Endodermal cell (in vitro differentiated cells): ENCODE measurements at places on chromosomes 12 and 14.

DNA sequence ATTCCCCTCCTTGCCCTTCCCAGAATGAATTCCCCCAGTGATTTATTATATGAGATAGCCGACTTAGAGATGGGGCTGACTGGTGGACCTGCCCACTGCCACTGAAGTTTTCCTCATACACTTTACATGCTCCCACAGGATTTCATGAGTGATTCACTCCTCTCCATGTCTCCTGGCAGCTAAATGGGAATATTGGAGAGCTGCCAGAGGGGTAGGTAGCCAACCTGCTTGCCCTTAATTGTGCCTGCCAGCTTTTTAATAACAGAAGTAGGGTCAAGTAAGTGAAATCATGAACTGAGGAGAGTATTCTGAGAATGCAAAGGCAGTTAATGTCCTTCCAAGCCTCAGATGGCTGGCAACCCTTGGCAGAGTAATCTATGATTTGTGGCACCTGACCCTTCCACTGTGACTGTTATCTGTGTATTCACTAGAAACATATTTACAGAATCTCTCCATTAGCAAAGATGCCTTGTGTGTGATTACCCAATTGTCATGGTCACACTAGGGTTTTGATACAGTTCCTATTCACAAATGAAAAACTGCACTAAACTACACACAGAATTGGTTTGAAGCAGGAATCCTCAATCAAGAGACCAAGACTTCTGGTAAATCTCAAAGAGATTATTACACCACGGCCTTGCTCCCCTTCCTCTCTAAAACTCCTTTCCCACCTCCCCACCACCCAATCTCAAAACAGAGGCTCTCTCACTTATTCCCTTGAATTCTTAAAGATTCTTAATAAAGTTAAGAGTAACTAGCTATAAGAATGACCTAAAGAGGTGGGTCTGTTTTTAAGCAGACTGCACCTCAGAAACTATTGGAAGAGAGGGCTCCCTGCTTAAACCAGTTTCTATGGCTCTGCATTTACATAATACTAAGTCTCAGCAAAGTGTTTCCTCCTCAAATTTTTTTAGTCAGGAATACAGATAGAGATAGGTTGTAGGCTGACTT, 17.2 kb downstream of the NKX2-1 start:
- H3K27me3 ChIP-seq = peaks cover 100% of the 10 kb centered on the region
- H3K36me3 ChIP-seq = no peaks in the 10 kb centered on the region
- no peak overlapping the region for H3K4me3 ChIP-seq
- H3K4me1 ChIP-seq = peaks cover 2% of the 10 kb centered on the region
- DNase-seq = no peak

- H3K36me3 ChIP-seq = no peaks in the 10 kb centered on the region
- H3K4me3 ChIP-seq = no peak overlapping the region
- DNase-seq = no peak
- no peaks in the 10 kb centered on the region for H3K4me1 ChIP-seq
- no peaks in the 10 kb centered on the region for H3K27me3 ChIP-seq
- H3K27ac ChIP-seq = no peak overlapping the region
These were observed 37.3 kb upstream of the EML1 start for GRCh38 chr14:99755629-99756603.

GRCh38 chr14:33375786-33376185, 437.1 kb downstream of the NPAS3 start:
- H3K27me3 ChIP-seq = no peaks in the 10 kb centered on the region
- H3K36me3 ChIP-seq = no peaks in the 10 kb centered on the region
- no peak overlapping the region for H3K27ac ChIP-seq
- H3K4me1 ChIP-seq = no peaks in the 10 kb centered on the region
- no peak overlapping the region for H3K4me3 ChIP-seq
- no peak for DNase-seq

GRCh38 chr14:50311337-50311971, 575 bp downstream of the L2HGDH start:
- H3K36me3 ChIP-seq = peaks cover 9% of the 10 kb centered on the region
- H3K4me3 ChIP-seq = peak overlapping the region; percentile 94
- no peaks in the 10 kb centered on the region for H3K4me1 ChIP-seq
- no peak for DNase-seq
- H3K27ac ChIP-seq = no peak overlapping the region

GRCh38 chr14:64541261-64541971, 875 bp downstream of the HSPA2 start:
- DNase-seq = no peak
- H3K36me3 ChIP-seq = no peaks in the 10 kb centered on the region
- peaks cover 4% of the 10 kb centered on the region for H3K4me1 ChIP-seq

DNA sequence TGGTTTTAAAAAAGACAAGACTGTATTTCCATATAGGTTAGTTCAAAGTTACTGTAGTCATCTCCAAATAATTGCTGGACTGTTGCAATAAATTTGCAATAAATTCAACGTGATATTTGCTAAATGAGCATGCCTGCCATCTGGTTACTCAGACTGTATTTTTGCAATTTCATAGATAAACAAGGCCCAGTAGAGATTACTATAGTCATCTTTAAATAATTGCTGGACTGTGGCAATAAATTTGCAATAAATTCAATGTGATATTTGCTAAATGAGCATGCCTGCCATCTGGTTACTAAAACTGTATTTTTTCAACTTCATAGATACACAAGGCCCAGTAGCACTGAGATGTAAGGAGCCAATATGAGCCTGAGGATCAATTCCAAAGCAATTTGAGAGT, 5.6 kb downstream of the NTN4 start:
- H3K27me3 ChIP-seq = peaks cover 10% of the 10 kb centered on the region
- H3K27ac ChIP-seq = no peak overlapping the region

DNA sequence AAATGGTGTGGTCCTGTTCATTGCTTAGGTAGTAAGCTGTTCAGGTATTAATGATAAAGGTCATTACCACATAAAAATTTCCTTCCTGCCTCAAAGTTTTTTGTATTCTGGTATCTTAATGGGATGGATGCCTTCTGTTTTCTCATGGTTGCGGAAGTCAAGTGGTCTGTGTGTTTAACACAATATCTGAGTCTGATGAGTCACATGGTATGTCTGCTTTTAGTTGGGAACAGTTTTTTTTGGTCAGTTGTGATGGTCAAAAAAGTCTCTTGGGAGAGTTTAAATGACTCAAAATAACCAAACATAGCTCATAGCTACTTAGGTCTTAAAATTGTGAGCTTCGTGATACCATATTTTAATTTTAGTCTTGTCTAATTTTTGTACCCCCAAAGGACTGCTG, 40.7 kb downstream of the STK38L start:
- no peaks in the 10 kb centered on the region for H3K27me3 ChIP-seq
- peaks cover 3% of the 10 kb centered on the region for H3K4me1 ChIP-seq
- no peaks in the 10 kb centered on the region for H3K36me3 ChIP-seq
- H3K27ac ChIP-seq = no peak overlapping the region
- DNase-seq = no peak

DNA sequence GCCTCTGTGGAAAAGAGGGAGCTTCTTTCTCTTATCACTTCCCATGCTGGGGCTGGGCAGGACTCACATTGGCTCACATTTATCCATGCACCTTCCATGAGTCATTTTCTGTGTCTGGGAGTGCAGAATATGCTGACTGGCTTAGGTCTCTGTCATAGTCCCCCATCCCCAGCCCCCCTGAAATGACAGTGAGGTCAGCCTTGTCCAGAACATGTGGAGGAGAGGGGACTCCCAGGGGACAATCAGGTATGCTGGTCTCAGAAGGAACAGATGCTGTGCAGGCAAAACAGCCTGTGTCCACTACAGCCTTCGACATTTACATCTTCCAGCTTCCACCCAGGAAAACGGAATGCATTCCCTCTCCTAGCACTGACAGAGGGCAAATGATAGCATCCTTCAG, 35.0 kb downstream of the ADGRD1 start:
- no peak for DNase-seq
- no peaks in the 10 kb centered on the region for H3K36me3 ChIP-seq
- H3K27me3 ChIP-seq = no peaks in the 10 kb centered on the region
- H3K4me1 ChIP-seq = no peaks in the 10 kb centered on the region
- no peak overlapping the region for H3K27ac ChIP-seq

DNA sequence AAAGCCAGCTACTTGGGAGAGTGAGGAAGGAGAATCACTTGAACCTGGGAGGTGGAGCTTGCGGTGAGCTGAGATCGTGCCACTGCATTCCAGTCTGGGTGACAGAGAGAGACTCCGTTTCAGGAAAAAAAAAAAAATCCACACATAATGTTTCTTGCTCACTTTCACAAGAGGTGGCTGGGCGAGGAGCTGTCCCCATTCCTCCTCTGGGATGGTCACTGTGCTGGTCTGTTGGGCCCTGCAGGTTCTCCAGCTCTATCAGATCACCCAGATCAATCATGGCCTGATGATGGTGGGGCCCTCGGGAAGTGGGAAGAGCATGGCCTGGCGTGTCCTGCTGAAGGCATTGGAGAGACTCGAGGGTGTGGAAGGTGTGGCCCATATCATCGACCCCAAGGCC, 47.3 kb downstream of the DYNC1H1 start:
- H3K4me1 ChIP-seq = no peaks in the 10 kb centered on the region
- H3K27ac ChIP-seq = no peak overlapping the region
- H3K4me3 ChIP-seq = no peak overlapping the region
- no peak for DNase-seq
- H3K27me3 ChIP-seq = no peaks in the 10 kb centered on the region

DNA sequence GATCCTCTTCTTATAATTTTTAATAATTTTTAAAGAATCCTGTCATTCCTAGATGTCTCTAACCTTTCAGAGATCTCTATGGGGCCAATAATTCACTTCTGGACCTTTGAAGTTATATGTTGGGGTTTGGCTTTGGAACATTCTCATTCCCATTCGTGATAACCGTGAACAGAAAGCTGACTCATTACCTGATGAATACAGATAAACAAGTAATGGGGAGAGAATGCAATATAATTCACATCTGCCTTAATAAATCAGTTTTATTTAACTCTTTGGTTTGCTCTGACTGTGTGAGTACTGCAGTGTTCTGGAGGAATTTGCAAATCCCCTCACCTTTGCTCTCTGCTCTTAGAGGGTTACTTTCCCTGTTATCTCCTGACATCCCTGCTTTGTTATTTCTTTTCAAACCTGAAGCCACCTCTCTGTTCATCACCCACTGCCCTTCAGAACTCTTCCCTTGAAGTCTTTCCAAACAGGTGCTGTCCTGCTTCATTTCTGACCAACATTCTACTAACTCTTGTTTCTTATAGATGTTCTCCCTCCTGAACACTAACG, 79.6 kb upstream of the SLC38A2 start:
- DNase-seq = no peak
- no peaks in the 10 kb centered on the region for H3K36me3 ChIP-seq
- no peak overlapping the region for H3K4me3 ChIP-seq
- H3K27me3 ChIP-seq = no peaks in the 10 kb centered on the region
- H3K4me1 ChIP-seq = peaks cover 13% of the 10 kb centered on the region

DNA sequence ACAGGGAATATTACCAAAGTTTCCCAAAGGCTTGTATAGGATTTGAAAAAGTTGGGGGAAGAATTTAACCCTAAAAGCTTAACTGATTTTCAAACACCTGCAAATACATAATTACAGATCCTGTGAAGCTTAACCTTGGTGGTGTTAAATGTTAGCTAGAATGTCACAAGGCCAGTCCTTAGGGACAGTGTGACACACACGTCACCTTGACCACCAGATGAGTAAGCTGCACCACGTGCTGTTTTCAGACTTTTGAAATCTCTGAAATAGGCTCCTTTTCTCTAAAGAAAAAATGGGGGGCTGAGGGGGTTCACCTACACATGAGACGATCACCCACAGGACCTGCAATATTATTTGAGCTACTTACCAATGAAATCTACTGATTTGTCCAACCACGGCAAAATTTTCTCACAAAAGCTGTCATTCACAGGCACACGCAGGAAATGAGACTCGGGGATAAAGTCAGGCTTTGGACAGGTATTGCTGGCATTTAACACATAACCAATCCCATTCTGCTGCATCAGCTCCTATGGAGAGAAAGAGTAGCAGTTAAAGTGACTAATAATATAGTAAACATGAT, 75.9 kb downstream of the DUSP16 start:
- H3K4me1 ChIP-seq = no peaks in the 10 kb centered on the region
- H3K36me3 ChIP-seq = peaks cover 40% of the 10 kb centered on the region
- no peak overlapping the region for H3K27ac ChIP-seq
- H3K4me3 ChIP-seq = no peak overlapping the region

GRCh38 chr14:61064856-61065255, 83.8 kb downstream of the SLC38A6 start:
- H3K27ac ChIP-seq = no peak overlapping the region
